ENCODE measurements at places on chromosomes 2 and 18. TPM values are rescaled to one million over a fixed set of nuclear protein-coding genes. Genes with fewer than 3 reads are reported as not detected.

- no peak overlapping the region for H3K4me3 ChIP-seq
- no peak for DNase-seq
- H3K27me3 ChIP-seq = no peaks in the 10 kb centered on the region
- no peak overlapping the region for H3K27ac ChIP-seq
- H3K4me1 ChIP-seq = no peaks in the 10 kb centered on the region
- no peaks in the 10 kb centered on the region for H3K36me3 ChIP-seq
Observed at GRCh38 chr18:48656582-48656981, 117.8 kb downstream of the CTIF start.

DNA sequence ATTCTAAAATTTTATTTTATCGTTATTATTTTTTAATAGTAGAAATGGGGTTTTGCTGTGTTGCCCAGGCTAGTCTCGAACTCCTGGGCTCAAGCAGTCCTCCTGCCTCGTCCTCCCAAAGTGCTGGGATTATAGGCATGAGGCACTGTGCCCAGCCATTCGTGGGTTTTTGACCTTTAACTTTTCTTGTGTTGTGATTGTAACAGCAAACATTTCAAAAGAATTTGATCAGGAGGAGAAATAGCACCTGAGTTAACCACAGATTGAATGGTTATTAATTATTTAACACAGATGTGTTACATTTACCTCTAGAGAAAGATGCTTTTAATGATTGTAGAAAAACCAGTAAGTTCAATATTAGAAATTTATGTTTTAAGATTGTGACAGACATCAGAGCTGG lies 132.0 kb downstream of the HAUS1 start:
- no peak overlapping the region for H3K27ac ChIP-seq
- no peak overlapping the region for H3K4me3 ChIP-seq
- H3K36me3 ChIP-seq = peaks cover 28% of the 10 kb centered on the region
- no peak for DNase-seq
- H3K4me1 ChIP-seq = peaks cover 42% of the 10 kb centered on the region

DNA sequence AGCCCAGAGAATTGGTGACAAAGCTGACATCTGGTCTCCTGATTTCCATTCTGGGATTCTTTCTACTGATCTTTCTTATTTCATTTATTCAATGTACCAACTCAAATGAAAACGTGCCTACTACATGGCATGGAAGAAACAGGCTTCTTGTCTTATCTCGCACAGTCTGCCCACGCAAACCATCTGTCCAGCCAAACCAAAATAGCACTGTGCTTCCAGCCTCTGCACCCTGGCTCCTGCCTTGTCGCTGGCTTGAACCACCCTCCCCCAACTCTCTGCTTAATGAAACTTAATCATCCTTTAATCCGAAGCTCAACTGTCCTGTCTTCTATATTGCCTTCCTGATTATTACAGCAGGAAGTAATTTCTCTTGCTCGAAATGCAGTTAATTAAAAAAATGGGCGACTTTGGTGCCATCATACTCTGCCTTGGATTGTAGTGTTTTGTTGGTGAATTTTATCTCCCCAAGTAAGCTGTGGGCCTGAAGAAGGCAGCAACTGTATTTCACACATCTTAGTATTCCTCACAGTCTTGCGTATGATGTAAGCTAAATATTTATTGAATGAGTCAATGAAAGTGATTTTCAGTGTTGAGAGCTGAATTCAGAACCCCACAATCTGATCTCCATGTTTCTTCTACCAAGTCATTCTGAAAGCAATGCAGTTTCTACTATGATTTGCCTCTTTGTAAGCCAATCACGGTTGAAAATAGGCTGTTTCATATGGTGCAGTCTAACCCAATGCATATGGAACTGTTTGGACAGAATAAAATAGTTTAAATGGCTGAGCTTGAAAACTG lies 190.8 kb downstream of the TMEM247 start:
- DNase-seq = no peak
- H3K4me1 ChIP-seq = no peaks in the 10 kb centered on the region
- H3K36me3 ChIP-seq = no peaks in the 10 kb centered on the region
- no peak overlapping the region for H3K4me3 ChIP-seq
- H3K27me3 ChIP-seq = peaks cover 6% of the 10 kb centered on the region
- H3K27ac ChIP-seq = no peak overlapping the region

GRCh38 chr2:27202854-27203253 lies 9.0 kb upstream of the ATRAID start:
- H3K27ac ChIP-seq = no peak overlapping the region
- no peak overlapping the region for H3K4me3 ChIP-seq
- peaks cover 5% of the 10 kb centered on the region for H3K4me1 ChIP-seq
- no peak for DNase-seq
- H3K36me3 ChIP-seq = peaks cover 28% of the 10 kb centered on the region

GRCh38 chr2:231689124-231689893 lies 19.0 kb upstream of the PTMA start:
- no peaks in the 10 kb centered on the region for H3K36me3 ChIP-seq
- peaks cover 8% of the 10 kb centered on the region for H3K4me1 ChIP-seq
- no peak for DNase-seq
- H3K4me3 ChIP-seq = no peak overlapping the region

DNA sequence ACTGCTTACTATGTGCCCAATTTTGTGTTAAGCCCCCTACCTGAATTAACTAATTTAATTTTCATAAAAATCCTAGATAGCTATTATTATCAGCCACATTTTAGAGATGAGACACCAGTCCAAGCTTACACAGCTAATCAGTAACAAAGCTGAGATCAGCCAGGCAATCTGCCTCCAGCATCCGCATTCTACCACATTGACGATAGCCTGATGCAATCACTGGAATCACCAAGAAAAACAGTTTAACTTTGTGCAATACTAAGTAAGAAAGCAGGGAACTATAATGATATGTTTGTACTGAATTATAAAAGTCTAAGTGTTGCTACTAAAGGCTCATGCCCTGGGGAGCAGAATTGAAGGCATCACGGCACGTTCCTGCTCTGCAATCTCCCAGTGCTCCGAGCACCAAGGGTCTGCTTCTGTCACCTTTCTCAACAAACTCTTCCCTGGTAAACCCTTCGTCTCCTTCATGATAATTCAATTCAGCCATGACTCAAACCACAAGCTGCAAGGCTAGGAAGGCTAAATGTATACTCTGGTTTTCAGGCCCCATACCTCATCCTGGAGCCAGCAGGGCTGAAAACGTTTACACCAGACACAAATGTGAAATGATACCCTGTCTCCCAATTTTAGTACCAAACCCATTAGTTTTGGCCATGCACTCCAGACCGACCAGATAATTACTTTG lies 19.4 kb downstream of the KANSL3 start:
- peaks cover 27% of the 10 kb centered on the region for H3K36me3 ChIP-seq
- H3K27me3 ChIP-seq = no peaks in the 10 kb centered on the region
- H3K4me3 ChIP-seq = no peak overlapping the region
- no peak for DNase-seq
- no peak overlapping the region for H3K27ac ChIP-seq
- H3K4me1 ChIP-seq = peaks cover 18% of the 10 kb centered on the region

- H3K36me3 ChIP-seq = peaks cover 69% of the 10 kb centered on the region
- H3K4me1 ChIP-seq = peaks cover 91% of the 10 kb centered on the region
- H3K27me3 ChIP-seq = no peaks in the 10 kb centered on the region
- H3K4me3 ChIP-seq = peak overlapping the region; percentile 72
Observed at GRCh38 chr18:63213936-63214671, 105.5 kb downstream of the BCL2 start.

- no peak overlapping the region for H3K27ac ChIP-seq
- DNase-seq = peak; percentile 42
- peaks cover 11% of the 10 kb centered on the region for H3K27me3 ChIP-seq
- peak overlapping the region; percentile 62 for H3K4me3 ChIP-seq
Observed at GRCh38 chr2:238159071-238159539, 335 bp downstream of the ERFE start.

DNA sequence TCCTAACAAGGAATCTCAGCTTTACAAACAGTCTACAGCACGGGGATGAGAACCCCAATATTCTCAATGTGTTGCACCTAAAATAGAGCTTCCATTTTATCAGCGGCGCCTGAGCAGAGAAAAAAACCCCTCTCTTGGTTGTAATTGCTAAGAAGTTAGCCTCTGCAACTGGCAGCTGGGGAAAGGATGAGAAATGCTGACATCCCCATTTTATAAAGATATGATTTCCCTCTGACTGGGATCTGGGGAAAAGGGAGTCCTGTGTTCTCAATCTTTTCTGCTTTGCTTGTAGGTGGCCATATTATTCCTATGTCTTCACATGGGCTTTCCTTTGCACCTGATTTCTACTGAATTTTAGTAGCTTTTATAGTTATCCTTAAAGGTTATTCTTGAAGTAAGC lies 981.4 kb upstream of the DDX18 start:
- no peaks in the 10 kb centered on the region for H3K27me3 ChIP-seq
- H3K36me3 ChIP-seq = no peaks in the 10 kb centered on the region
- H3K4me3 ChIP-seq = no peak overlapping the region
- DNase-seq = no peak
- no peak overlapping the region for H3K27ac ChIP-seq

The SERPINB3 gene
- not detected for total RNA-seq

The CGREF1 gene
- total RNA-seq = 4.3 TPM

The MYO1B gene
- 43.2 TPM for total RNA-seq

All from activated CD8-positive, alpha-beta T cell treated with anti-CD3 and anti-CD28 coated beads for 36 hours (primary cell).